RPMI7951 (cell line): ENCODE measurements at places on chromosomes 11 and 22. TPM values are rescaled to one million over a fixed set of nuclear protein-coding genes. Genes with fewer than 3 reads are reported as not detected.

- DNase-seq, result no peak
Observed at GRCh38 chr11:87141980-87142514, 104.3 kb downstream of the TMEM135 start.

DNA sequence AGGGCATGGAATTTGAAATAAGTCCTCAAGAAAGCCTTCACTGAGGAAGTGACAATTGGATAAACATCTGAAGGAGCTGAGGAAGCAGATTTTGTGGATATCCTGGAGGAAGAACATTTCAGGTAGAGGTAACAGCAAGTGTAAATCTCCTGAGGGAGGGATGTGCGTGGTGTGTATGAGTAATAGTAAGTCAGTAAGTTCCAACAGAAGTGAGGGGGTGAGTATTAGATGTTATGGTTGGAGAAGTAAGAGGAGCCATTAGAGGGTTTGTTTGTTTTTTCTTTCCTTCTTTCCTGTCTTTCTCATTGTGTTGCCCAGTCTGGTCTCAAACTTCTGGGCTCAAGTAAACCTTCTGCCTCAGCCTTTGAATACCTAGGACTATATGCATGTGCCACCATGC, 29.0 kb downstream of the ANKRD42 start:
- no peak for DNase-seq

DNA sequence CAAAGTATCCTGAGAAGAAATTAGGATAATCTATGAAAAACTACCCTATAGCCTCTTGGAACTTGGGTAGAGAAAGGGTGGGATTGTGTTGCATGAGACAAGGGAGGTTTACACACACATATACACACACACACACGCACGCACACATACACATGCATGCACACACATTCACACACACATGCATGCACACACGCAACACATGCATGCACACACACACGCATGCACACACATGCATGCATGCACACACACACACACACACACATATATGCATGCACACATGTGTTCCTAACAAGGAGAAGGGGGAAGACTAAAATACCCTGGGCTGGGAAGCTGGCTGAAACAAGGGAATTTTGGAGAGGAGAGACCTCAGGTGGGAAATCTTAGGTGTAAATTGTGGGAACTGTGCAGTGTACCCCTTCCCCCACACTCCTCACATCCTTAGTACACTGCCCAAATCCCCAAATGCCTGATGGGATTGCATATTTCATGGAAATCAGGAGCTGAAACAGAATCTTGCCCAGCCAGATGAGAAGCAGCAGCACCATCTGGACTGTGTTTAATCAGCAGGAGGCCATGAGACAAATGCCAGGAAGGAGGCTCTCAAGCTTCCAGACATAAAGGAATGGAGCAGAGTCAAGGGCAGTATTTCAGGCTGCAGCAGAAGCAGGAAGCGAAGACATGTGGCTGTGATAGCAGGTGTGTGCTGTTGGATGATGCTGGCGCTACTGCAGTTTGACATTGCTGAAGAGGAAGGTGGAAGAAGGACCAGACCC, 14.6 kb upstream of the POLD3 start:
- DNase-seq, result no peak

The ZNF280B gene
- total RNA-seq, result 0.59 and 0.96 TPM in 2 replicates

The MTCH2 gene
- total RNA-seq, result 135 and 158 TPM in 2 replicates

DNA sequence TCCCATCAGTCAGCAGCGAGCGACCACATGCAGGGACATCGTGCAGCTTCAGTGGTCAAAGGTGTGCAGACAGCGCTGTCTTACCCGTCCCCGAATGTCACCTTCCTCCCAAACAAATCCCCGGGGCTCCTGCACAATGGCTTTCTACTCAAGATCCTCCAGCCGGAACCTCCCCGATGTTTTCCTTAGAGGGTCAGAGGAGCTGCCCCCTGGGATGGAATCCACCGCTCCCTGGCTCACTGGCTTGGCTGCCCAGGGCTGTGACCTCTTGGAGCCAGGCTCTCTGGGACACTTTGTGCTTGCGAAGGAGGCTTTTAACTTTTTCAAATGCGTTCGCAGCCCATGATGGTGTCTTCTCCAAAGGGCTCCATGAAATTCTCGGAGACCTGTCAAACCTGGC, 17.3 kb upstream of the FGF19 start:
- no peak for DNase-seq

The KCNK4 gene
- total RNA-seq, result not detected in 2 replicates

DNA sequence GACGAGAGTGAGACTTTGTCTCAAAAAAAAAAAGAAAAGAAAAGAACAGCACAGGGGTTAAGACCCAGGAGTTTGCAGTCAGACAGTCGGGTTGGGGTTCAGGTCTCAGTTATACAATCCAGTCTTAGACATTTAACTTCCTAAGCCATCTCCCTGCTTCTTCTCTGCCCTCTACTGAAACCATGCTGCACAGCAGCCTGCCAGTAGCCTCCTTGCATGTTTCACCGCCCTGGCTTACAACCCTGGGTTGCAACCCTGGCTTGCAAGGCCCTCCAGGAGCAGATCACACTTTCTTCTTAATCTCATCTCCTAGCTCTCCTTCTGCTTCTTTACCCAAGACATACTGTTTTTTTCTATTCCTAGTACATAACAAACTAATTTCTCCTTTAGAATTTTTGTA, 5.9 kb upstream of the B3GAT3 start:
- DNase-seq, result no peak

The PHOX2A gene
- total RNA-seq, result not detected in 2 replicates

The APLNR gene
- total RNA-seq, result not detected in 2 replicates

The CATSPER1 gene
- 0.20 and 0.36 TPM in 2 replicates for total RNA-seq

The DPAGT1 gene
- total RNA-seq, result 41.6 and 44.0 TPM in 2 replicates
